Stimulated activated memory B cell treated with anti-CD40 and anti-IgM and Interleukin-4, amounts not matched to agents 10 μg/mL and 1 μg/mL and 100 μg/mL, for 72 hours (primary cell): ENCODE measurements at places on chromosomes 5 and 9.

DNA sequence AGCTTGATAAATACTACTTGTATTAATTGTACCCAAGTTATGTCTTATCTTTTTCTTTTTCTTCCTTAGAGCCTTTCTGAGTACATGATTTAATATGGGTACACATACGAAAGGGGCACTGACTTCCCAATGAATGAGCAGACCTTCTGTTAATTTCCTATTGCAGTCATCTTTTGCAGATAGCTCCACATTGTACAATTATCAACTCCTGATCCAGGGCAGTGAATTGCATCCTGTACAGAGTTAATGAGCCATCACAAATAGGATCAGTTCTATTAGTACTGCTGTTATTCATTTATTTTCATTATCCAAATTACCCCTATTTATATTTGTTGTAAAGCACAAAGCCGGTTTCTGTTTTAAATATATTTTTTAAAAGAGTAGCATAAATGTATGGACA, 105.6 kb downstream of the ADAMTSL1 start:
- no peak for ATAC-seq

DNA sequence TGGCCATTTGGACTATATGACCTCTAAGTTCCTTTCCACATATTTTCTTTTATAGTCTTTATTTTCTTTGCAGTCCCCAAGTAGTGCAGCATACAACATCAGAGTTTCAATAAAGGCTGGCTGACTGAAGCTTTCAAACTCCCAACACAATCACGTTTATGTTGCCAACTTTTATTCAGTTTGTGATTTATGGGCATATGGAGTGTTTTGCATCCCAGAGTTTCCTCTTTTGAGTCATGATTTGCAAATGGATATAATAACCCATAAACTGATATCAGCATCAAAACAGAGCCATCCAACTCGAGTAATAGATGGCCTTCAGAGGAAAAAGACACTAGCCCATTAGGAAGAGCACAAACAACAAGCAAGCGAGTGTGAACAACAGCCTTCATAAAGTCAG, 414.0 kb downstream of the ELAVL2 start:
- no peak for ATAC-seq

GRCh38 chr5:14331386-14331781, 188.2 kb downstream of the TRIO start:
- peak; percentile 87 for ATAC-seq

DNA sequence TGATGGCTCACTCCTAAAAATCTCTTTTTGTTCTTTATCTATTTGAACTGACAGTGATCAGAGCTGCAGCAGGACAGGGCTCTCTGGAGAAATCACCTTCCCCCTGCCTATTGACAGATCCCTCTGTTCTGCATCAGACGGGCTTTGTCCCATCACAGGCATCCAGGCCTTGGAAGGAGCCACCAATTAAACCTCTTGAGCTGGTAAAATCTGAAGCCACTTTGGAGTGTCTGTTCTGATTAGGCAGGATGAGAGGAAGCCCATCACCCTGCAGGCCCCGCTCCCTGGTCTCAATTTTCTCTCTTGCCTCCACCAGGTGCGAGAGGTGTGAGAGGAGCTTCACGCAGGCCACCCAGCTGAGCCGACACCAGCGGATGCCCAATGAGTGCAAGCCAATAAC, 97.7 kb downstream of the PRDM6 start:
- ATAC-seq, result no peak

DNA sequence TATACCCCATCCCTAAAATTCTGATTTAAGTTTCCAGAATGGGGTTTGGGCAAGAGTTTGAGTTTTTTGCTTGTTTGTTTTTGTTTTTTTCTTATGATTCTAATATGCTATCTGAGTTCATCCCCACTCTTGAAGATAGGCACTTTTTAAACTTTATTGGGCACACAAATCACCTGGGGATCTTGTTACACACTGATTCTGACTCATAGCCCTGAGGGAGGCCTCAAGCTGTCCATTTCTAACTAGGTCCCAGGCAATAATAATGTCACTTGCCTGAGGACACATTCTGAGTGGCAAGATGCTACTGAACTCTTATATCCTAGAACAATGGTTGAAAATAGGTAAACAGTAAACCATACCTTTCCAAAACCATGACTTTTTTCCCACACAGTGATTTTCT, 22.8 kb upstream of the ABLIM3 start:
- no peak for ATAC-seq

- no peak for ATAC-seq
Observed at GRCh38 chr9:125439434-125440272, 178.0 kb downstream of the GAPVD1 start.

- peak; percentile 47 for ATAC-seq
Observed at GRCh38 chr5:178818094-178818493, 41.7 kb upstream of the ZNF354B start.

DNA sequence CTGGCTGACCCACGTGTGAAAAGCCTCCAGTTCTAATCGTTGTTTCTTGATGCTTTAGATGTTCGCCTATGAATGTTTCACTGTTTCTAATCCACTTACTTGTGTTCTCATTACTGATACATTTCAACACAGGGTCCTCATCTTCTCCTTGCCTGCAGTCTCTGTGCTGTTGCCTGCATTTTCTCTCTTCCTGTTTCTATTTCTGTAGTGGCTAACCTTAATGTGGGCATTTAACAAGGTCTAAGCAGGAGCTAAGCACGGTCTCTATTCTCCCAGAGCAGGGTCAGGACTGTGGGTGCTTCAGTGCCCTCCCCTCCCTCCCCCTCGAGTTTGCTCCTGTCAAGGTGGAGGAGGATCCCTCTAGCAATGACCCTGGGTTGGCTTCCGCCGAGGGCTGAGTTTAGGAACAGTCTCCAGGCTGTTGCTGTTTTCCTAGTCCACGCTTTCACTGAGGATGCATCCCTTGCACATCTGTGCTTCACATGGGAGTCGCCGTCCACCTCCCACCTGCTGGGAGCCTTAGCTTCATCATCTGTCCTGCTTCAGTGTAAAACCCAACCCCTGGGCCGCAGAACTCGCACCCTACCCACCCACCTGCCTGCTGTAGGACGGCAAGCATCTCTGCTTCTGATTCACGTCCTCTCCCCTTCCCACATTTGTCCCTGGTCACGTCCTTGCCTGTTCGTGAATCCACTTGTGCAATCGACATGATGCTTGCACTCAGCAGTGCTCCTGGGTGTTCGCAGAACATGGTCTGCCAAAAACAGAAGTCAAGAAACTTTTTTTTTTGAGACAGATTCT, 2.4 kb upstream of the EXOC3 start:
- no peak for ATAC-seq

DNA sequence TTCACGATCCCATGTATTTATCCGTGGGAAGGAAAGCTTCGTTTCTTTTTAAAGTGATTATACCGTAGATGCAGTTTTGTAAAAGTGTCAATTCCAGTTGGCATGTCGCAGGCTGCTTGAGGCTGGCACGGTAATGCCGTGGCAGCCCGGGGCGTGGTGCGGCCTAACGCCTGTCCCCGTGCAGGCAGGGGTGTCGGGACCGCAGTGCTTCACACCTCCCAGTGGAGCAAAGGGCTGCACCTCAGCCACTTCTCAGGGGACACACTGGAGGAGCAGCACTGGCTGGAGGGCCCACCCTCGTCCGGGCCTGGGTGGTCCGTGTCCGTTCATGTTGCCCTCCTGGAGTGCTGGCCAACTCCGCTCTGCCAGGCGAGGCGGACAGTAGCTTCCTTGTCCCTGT, 103.2 kb downstream of the RXRA start:
- ATAC-seq, result no peak

GRCh38 chr9:30382271-30382670, 2002.2 kb upstream of the ACO1 start:
- no peak for ATAC-seq

GRCh38 chr5:122774519-122774860, 390 bp upstream of the SNX2 start:
- ATAC-seq, result peak; percentile 57

- no peak for ATAC-seq
Observed at GRCh38 chr5:1062761-1063568, 48.9 kb downstream of the SLC12A7 start.

GRCh38 chr5:16147179-16147900, 32.3 kb downstream of the MARCHF11 start:
- no peak for ATAC-seq

DNA sequence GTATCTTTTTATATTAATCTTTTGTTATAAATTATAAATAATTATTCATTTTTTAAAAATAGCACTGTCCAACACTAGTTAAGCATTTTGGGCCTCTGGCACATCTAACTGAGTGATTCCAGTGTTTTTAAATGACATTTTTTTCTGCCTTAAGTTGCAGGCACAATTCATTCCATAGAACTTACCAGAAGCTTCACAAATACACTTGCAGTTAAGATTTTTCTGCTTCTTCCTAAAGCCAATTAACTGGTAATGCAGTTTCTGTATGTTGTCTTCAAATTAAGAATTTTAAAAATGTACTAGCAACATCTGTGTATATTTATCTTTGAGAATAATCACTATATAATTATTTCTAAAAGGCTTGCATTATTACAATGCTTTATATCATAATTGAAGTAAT, 11.2 kb upstream of the NFIB start:
- ATAC-seq, result no peak

DNA sequence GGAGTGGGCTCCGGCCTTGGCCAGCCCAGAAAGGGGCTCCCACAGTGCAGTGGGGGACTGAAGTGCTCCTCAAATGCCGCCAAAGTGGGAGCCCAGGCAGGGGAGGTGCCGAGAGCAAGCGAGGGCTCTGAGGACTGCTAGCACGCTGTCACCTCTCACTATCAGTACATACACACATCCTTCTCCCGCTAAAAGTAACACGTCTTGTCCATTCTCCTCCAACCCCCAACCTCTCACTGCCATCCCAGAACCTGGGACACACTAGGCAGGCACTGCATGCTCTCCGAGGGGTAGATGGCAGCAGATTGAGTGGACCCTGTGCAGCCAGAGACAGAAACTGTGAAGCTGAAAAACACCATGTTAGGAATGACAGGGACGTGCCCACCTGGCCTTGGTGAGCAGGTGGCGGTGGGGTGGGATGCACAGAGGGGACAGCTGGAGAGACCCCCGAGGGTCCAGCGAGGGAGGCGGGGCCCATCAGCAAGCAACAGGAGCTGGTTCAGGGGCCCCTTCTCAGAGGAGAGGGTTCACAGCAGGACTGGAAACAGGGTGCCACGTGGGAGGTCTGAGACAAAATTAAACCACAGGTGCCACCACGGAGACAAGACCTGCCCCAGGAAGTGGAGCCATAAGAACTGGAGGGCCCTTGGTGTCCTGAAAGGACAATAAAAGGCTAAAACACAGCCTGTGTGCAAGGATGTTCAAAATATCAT, 16.9 kb downstream of the SEMA4D start:
- no peak for ATAC-seq
